Prostate gland (tissue), 2 donors: ENCODE measurements at places on chromosomes 16 and 17. TPM values are rescaled to one million over a fixed set of nuclear protein-coding genes. Genes with fewer than 3 reads are reported as not detected.

PMFBP1 gene
- 5.2 TPM for total RNA-seq

- H3K27ac ChIP-seq, result peak overlapping the region; percentile 96
- no peaks in the 10 kb centered on the region for H3K36me3 ChIP-seq
- peaks cover 83% of the 10 kb centered on the region for H3K4me1 ChIP-seq
- H3K4me3 ChIP-seq, result no peak overlapping the region
- no peaks in the 10 kb centered on the region for H3K27me3 ChIP-seq
These were observed 15.8 kb downstream of the RAI1 start for GRCh38 chr17:17696882-17697633.

GRCh38 chr17:1532836-1533602 is 16.6 kb upstream of the INPP5K start:
- no peaks in the 10 kb centered on the region for H3K27me3 ChIP-seq
- H3K27ac ChIP-seq, result no peak overlapping the region
- H3K36me3 ChIP-seq, result peaks cover 10% of the 10 kb centered on the region
- no peak for DNase-seq
- H3K4me1 ChIP-seq, result no peaks in the 10 kb centered on the region

TP53 gene
- total RNA-seq, result 65.0 TPM

GRCh38 chr17:76645481-76645880 is 1.9 kb upstream of the ST6GALNAC1 start:
- no peak for DNase-seq
- no peak overlapping the region for H3K4me3 ChIP-seq
- H3K36me3 ChIP-seq, result no peaks in the 10 kb centered on the region
- no peaks in the 10 kb centered on the region for H3K27me3 ChIP-seq
- H3K27ac ChIP-seq, result no peak overlapping the region

GRCh38 chr16:66084306-66084705 is 282.2 kb upstream of the CDH5 start:
- H3K36me3 ChIP-seq, result no peaks in the 10 kb centered on the region
- H3K4me1 ChIP-seq, result no peaks in the 10 kb centered on the region
- H3K4me3 ChIP-seq, result no peak overlapping the region
- no peak for DNase-seq
- no peak overlapping the region for H3K27ac ChIP-seq

TBC1D3D gene
- not detected for total RNA-seq

DNA sequence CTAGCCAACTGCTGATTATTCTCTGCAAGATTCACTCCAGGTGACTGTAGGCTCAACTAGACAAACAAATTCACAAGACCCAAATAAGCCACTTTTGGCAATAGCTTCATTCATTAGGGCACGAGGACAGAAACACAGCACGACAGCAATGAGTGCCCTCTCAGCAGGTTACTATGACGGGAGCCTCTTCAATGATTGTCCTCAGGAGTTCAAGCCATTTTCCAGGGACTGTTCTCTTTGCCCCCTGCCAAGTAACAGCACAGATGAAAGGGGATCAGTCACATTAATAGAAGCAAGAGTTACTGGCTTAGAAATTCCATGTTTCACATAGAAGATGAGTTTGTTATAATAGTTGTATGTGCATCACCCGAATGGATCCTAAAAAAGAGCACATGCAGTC is 712.2 kb downstream of the CDH8 start:
- no peaks in the 10 kb centered on the region for H3K27me3 ChIP-seq
- H3K36me3 ChIP-seq, result no peaks in the 10 kb centered on the region
- no peak overlapping the region for H3K4me3 ChIP-seq
- DNase-seq, result no peak
- H3K4me1 ChIP-seq, result no peaks in the 10 kb centered on the region
- no peak overlapping the region for H3K27ac ChIP-seq

DNA sequence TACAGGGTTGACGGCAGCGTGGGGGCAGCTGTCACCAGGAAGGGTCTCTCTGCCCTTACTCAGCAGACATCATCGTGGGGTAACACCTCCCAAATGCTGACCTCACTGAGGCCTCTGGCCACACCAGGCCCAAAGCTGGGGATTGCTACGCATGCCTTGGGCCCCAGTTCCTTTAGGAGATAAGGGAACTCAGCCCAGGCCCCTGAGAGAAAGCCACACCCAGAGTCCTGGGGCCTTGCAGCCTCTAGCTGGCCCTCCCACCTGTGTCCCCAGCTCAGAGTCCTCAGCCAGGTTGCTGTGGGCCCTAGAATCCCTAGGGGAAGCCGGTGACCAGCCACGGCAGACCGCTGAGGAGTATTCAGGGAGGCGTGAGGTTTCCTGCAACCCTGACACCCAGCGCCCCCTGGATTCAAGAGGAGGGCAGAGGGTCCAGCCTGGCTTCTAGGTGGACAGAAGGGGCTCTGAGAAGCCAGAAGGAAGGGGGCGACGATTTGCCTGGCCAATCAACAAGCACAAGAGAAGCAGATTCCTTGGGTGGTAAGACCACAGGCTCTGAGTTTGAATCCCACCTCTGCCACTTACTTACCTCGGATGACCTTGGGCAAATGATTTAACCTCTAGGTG is 10.3 kb upstream of the GINS2 start:
- H3K27ac ChIP-seq, result no peak overlapping the region
- H3K36me3 ChIP-seq, result no peaks in the 10 kb centered on the region
- H3K4me1 ChIP-seq, result no peaks in the 10 kb centered on the region
- no peaks in the 10 kb centered on the region for H3K27me3 ChIP-seq

ZNF778 gene
- 30.2 TPM for total RNA-seq

MOSMO gene
- 21.0 TPM for total RNA-seq

- no peak for DNase-seq
- H3K4me1 ChIP-seq, result no peaks in the 10 kb centered on the region
- H3K27me3 ChIP-seq, result no peaks in the 10 kb centered on the region
- no peak overlapping the region for H3K27ac ChIP-seq
- H3K4me3 ChIP-seq, result no peak overlapping the region
These were observed 71.7 kb downstream of the SNX11 start for GRCh38 chr17:48179071-48179945.
